ENCODE measurements at places on chromosomes 5 and 9.
A peak's percentile ranks its signal among the peaks of the same experiment; 100 is the strongest.

GRCh38 chr9:76150013-76150412 lies 244.2 kb downstream of the RFK start:
- no peak for DNase-seq

DNA sequence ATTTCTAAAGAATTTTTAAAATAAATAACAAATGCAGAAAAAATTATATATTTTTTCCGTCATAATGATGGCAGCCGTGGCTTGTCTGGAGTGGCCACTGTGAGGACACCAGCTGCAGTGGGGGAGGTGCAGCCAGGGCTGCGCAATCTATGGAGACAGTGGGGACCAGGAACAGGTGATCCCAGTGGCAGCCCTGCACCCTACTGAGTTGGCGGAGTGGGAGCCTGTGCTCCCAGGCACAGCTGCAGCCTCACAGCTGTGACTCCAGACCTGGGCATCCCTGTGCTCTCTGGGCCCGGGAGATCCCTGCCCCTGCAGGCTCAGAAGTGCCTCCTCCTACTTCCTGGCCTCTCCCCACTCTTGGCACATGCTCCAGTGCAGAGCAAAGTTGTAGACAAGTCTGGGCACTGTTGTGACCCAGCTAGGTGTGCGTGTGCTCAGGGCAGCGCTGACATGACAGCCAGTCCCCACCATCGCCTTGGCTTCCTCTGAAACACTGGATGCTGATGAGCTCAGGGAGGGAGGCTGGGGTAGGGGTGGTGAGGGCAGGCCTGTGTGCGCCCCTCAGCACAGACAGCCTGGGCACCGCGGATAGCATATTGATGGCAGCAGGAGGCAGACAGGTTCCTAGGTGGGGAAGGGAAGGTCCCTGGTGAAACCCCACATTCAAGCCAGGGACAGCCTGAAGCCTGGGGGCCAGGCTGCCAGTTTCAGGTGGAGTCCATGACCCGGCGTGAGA lies 96.0 kb upstream of the PRR16 start:
- no peak for DNase-seq

DNA sequence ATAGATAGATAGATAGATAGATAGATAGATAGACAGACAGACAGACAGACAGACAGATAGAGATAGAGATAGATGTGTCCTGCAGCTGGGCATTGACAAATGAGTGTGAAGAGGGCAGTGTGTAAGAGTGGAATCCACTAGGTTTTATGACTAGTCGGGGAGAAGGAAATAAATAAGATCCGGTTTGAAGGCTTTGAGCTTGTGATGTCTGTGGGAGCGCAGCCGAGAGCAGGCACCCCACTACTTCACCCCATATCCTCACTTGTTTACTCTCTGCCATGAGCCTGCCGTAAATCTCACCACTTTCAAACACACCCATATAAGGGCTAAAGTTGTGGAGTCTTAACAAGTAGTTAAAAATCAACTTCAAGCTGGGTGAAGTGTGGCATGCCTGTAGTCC lies 1.4 kb upstream of the SUSD1 start:
- DNase-seq: no peak

GRCh38 chr5:23506329-23507236 lies 826 bp upstream of the PRDM9 start:
- DNase-seq: peak; percentile 78

DNA sequence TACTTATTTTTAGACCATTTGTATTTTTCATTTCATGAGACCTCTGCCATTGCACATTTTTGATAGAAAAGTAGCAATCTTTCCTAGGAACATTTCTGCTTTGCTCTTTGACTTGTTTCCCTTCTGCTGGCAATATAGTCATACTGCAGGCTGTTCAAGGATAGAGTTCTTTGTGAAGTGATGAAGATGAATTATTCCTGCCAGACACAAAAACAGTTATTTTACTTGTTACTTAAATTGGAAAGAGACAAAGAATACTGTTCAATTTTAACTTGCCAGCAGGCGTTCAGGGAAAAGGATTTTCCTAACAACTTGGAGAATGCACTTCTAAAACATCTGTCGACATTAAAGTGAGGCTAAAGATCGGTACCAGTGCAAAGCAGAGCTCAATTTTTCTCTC lies 251.7 kb upstream of the ACTBL2 start:
- no peak for DNase-seq

- DNase-seq: no peak
Observed at GRCh38 chr9:35996358-35996970, 38.5 kb upstream of the OR2S2 start.

GRCh38 chr5:88130211-88130815 lies 138.3 kb downstream of the TMEM161B start:
- DNase-seq: no peak

DNA sequence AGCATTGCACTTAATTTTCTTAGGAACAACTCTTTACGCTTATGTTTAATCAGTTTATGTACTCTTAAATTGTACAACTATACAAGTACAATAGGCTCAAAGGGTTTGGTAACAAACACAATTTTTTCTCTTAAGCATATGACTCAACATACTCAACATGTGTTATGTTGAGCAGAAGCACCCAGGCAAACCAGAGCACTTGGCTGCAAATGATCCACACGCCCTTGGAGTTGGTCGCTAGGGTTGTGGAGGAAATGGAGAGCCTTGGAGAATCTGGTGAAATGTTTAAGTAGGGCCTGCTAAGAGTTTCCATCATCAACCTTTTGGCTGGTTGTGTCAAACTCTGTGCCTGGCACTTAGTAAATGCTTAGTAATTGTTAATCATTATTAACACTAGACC lies 25.1 kb upstream of the MIER3 start:
- no peak for DNase-seq

DNA sequence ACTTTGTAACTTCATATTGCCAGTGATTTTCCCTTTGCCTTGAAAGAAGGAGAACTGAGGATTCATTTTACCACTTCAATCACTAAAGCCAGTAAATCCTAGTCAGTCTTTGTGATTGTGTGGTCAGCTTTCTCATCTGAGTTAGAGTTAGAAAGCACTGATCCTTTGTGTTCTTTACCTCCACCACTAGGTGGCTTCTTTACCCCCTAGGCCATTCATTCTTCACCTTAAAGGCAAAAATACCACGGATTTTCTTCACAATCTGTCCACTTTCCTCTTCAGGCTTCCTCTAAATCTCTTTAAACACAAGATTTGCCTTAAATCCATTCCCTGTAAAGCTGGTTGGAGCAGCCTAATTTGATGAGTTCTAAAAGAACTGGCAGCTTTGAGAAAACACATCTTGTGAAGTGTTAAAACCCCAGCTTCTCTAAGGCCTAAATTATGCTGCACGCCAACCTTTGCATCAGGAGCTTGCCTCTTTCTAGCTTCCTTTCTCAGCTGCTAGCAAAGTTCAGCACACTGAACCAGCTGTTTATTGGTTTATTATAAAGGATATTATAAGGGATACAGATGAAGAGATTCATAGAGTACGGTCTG lies 20.4 kb downstream of the BDP1 start:
- DNase-seq: no peak

- no peak for DNase-seq
Observed at GRCh38 chr5:129114539-129115193, 20.1 kb downstream of the ISOC1 start.

DNA sequence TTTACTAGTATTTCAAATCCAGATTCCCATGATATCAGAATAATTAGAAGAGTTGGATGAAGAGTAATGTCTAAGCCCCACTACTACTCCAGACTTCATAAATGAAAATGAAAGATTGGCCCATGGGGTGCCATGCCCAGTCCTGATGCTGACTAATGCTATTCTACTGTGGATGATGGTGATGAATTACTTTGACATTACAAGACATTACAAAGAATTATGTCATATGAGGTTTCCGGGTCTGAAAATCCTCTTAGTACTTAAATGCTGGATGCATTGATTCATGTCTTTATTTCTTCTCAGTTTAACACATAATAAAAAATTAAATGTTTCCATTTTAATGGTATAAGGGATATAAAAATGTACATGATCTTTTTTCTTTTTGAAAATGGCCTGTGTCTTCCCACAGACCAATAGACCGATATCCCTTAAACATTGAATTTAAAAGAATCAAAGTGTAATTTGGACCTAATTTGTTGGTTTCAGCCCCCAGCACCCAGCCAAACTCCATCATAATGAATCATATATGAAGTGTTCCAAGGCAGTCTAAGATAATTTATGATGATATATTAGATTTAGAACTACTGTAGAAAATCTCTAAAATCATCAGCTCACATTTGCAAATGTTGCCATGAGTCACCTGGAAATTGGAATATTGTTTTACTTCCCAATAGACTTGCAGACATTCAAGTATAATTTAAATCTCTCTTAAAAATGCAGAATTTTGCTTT lies 223.6 kb upstream of the SGCD start:
- DNase-seq: no peak

GRCh38 chr5:170266570-170267381 lies 30.8 kb downstream of the LCP2 start:
- no peak for DNase-seq

GRCh38 chr9:84823421-84824271 lies 154.1 kb downstream of the NTRK2 start:
- DNase-seq: no peak

DNA sequence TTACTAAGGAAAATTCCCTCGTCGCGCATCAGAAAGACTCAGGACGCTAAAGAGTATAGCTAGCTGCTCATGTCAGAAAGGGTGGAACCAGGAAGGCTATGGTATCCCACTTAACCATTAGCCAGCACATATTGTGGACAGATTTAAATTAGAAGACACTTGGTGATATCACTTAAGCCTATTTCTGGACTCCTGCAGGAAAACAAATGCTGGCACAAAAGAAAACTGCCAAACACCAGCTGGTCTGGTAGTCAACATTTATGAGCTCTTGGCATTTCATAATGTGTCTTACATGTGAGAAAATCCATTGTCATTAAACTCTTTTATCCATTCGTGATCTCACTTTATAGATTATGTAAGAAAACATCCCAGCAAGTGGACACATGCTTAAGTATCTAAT lies 377.4 kb downstream of the PTPRD start:
- DNase-seq: no peak

DNA sequence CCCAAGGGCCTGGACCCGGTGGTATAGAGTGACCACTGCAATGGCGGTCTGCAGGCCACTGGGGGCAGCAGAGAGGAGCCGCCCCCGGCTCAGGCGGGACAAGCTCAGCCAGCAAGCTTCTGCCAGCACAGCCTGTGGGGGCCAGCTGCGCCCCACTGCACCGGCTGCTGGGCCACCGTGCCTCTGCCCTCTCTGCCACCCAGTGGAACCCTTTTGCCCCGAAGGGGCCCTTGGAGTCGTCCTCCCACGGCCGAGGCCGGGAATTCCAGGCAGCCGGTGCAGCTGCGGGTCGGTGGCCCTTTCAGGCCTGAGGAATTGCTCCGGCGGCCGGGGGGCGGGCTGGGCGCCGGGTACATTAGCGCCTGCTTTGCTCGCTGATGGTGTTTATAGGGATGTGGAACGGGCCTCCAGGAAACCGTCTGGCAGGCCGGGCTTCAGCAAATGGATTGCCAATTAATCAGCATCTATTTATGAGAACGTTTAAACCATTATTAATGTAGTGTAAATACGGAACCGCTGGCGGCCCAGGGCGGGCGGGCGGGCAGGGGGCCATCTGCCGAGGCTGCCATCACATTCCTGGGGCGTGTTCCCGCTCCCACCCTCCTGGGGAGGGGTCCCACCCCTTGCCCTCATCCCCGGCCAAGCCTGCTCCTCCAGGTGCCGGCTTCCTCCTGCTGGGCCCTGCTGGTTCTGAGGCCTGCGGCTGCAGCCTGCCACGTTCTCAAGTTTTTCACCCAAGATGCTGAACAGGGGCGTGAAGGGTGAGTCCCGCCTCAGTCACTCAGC lies 127.4 kb downstream of the BARX1 start:
- DNase-seq: no peak

DNA sequence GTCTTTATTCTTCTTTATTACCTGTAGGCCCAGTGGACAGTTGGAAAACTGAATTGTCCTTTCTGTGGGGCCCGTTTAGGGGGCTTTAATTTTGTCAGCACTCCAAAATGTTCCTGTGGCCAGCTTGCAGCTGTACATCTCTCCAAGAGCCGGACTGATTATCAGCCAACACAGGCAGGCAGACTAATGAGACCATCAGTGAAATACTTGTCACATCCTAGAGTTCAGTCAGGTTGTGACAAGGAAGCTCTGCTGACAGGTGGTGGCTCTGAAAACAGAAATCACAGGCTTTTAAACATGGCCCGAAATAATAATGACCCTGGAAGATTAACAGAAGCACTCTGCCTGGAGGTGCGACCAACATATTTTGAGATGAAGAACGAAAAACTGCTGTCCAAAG lies 47.9 kb downstream of the RNF180 start:
- DNase-seq: no peak

- no peak for DNase-seq
Observed at GRCh38 chr5:61686491-61687257, 354.6 kb downstream of the ZSWIM6 start.

DNA sequence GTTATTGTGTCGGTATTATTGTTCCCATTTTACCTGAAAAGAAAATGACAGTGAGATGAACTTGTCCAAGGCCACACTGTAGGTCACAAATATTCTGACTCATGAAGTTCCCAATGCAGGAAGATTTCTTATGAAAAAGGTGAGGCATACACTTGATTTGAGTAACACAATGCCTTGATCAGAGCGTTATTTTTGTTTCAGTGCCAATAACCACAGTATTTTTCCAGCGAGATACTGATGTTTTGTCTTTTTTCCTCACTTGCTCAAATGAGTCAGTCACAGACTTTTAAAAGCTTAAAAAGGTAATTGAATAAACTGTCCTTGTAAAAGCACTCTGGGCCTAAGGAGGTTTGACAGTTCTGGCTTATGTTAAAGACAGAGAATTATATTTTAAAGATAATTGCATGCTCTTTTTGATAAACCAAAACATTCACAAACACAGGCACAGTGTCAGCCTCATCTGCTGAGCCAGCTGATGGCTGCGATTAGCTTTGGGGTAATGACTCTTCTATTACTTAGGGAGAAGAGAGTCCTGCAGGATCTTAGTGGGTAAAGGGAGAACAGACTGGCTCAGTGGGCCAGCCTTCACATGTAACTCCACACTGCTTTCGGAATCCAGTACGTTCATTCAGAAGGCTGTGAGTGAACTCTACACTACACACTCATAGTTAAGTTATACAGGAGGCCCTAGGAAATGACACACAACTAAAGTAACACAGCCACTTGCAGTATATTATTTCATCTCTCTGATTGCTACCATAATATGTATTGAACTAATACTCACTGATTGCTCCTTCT lies 165.5 kb upstream of the CD180 start:
- no peak for DNase-seq

DNA sequence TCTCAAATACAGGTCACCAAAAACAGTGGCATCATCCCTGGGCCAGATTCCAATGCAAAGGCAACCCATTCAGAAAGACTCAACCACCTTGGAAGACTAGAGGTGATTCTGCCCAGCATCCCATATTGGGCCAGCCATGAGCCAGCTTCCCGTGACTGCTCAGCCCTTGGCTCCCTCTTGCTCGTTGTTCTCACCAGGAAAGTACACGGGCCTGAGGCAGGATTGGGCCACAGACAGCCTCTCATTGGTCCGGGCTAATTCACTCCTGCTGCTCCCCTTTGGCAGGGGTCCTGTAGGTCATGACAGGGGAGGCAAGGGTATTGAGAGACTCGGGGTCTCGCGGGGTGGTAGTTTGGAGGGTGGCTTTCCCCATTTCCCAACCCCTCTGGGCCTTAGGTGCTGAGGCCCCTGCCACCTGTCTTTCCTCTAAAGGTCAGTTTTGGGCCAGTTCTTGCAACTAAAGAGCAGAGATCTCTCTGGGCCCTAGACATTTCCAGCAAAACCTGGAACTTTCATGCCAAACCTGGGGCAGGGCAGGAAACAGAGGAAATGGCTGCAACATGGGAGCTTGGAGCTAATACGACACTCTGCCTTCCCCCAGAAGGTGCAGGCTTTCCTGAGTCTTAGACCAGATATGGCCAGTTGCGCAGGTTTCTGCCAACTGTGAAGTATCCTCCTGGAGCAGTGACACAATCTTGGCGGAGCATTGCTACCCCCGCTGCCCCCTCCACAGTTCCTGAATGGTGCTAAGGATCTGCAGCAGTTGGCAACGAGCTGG lies 22.0 kb upstream of the FGFR4 start:
- DNase-seq: no peak
